CD4-positive, alpha-beta T cell treated with Interleukin-6 for 4 hours (primary cell): ENCODE measurements at places on chromosomes 11 and 22.

DNA sequence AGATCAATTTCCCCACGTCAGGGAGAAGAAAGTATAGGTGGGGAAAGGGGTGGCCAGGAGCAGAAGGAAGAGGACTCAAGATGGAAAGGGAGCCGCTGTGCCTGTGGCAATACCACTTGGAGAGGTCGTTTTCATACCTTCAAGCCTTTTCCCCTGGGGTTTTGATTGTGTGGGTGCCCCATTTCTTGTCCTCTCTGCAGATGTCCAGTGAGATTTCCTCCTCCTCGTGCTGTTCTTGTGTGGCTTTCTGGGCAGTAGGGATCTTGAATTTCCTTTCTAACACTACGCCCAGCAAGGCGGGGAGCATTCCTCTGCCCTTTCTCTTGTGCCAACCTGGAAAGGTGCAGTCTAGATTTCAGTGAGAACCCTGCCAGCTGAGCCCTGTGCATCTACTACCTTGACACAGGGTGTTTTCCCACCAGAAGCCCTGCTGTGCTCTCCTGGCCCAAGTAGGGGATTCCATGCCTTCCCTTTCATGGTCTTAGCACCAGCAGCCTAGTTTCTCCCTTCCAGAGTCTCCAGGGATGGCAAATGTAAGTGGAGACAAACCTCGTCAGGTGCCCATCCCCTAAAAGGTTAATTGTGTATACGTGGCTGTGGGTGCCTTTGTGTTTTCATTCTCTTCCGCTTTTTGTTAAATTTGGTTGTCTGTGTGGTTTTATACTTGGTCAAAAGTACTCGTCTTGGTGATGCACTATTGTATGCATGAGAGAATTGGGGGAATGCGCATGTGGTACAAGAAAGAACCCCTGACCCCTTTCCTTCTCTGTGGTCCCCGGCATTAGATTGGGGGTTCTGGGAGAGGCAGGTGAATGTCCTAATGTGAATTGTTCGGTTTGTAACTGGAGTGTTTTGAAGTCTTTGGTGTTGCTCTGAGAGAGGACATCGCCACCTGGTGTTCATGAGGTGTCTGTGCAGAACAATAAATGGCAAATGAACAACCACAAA, 71.4 kb upstream of the MPEG1 start:
- DNase-seq: peak; percentile 51

DNA sequence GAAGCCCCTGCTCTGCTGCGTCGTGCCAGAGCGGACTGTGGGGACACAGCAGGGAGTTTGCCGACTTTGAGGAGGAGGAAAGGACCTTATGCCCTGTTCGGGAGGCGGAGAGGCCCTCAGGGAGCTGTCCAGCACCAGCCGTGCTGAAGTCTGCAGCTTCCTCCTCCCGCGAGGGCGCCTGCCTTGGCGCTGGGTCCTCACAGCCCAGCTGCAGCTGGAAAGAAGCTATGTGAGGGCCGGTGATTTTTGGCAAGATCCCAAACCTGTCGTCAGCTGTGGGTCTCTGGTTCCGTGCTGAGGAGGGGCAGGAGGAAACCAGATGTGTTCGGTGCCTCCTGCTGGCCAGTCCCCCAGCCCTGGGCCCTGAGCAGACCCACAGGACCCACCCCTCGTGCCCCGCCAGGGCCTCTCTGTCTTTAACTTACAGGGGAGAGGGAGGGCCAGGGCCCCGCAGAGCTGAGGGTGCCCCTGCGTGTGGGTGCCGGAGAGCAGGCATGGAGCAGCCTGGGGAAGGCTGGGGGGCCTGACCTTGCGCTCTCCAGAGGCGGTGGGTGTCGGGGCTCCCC, 12.0 kb downstream of the BRSK2 start:
- peak; percentile 45 for DNase-seq

GRCh38 chr11:22707119-22707899, 40.9 kb downstream of the GAS2 start:
- DNase-seq: no peak

- no peak for DNase-seq
These were observed 15.9 kb downstream of the PICALM start for GRCh38 chr11:86052693-86053641.

DNA sequence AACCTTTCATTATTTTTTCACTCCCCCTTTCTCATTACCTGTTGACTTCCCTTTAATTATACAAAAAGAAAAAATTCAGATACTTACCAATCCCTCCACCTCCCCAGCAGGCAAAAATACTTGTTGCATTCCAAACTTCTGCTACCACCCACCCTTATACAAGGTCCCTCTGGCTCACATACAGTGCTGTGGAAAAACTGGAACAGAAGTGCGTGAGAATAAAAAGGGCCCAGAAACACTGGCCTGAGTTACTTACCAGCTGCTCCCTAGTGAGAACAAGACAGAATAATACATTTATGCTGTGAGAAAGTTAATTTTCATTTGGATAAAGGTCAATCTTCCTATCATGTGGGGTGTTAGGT, 46.9 kb upstream of the RAPSN start:
- no peak for DNase-seq

DNA sequence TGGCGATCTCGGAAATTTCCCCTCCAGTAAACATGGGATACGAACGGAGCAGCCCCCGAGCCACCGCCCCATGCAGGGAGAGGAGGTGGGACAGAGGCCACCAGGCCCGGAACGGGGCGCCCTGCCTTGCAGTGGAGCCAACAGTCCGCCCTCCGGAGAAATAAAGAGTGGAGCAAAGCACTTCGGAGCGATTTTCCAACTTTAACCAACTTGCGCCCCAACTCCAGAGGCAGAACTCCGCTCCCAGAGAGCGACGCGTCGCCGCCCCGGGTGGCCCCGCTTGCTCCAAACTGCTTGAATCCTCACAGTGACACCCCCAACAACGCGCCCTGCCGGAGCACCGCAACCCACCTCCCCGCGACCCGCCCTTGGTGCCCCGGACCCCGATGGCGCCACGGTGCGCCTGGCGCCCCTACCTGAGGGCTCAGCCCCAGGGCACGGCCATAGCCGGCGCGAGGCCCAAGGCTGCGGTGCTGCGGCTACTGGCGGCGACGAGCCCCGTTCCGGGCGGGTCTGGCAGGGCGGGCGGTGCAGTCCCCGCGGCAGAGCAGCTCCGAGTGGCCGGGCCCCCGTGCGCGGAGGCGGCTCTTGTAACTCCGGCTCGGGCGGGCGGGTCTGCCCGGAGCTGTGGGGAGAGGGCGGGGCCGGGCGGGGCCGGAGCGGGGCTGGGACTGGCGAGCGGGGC, at the start of gene AHNAK:
Gene AHNAK, minus strand, starts transcription at position 563 of the 685 bp plus-strand sequence. CDS start 10,708 bp downstream, outside the sequence.
- peak; percentile 72 for DNase-seq

GRCh38 chr11:40227730-40228129, 1231.7 kb downstream of the LRRC4C start:
- DNase-seq: no peak

GRCh38 chr22:26606611-26607010, 11.2 kb downstream of the CRYBB1 start:
- DNase-seq: no peak

- DNase-seq: no peak
These were observed 11.5 kb downstream of the CD44 start for GRCh38 chr11:35150454-35150853.

DNA sequence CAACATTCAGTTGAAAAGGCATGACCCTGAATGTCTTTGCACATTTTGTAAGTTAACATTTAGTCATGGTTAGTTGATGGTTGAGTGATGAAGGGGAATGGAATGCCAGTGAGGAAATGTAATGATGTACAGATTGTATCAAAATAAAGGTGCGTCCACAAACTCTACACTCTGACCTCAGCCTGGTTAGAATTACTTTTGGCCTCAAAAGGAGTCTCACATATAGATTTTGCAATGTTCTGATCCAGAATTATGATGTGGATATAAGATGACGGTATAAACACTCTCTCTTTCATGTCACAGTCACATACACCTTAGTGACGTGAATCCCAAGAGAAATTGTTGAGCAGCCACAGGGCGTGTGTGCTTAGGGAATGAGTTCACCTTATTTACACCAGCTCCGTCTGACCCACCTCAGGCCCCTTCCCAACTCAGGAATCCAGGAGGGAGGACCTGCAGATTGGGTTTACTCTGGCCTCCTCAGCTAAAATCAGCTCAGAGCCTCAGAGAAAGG, 100.1 kb downstream of the RDX start:
- DNase-seq: no peak

GRCh38 chr11:126604461-126604860, 249.0 kb downstream of the ST3GAL4 start:
- no peak for DNase-seq

- DNase-seq: no peak
These were observed 56.4 kb downstream of the ARFGAP3 start for GRCh38 chr22:42800451-42801251.
